Tibial nerve (tissue), 4 donors: ENCODE measurements at places on chromosomes 6 and 20. TPM values are rescaled to one million over a fixed set of nuclear protein-coding genes. Genes with fewer than 3 reads are reported as not detected.

GRCh38 chr6:42629845-42630244 is 66.0 kb downstream of the UBR2 start:
- no peak for DNase-seq

DNA sequence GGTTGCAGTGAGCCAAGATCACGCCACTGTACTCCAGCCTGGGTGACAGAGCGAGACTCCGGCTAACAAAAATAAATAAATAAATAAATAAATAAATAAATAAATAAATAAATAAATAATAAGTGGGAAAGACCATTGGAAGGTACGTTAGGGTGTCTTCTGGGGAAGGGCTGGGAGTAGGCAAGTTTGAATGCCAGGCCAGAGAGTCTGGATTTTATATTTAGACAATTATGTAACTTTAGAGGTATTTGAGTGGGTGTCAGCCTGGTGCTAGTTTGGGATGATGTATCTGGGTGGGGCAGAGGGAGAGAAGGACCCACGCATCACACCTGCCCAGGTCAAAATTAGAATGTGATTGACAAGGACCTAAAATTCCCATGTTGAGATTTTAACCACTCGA is 108.5 kb upstream of the PRND start:
- no peak for DNase-seq

DNA sequence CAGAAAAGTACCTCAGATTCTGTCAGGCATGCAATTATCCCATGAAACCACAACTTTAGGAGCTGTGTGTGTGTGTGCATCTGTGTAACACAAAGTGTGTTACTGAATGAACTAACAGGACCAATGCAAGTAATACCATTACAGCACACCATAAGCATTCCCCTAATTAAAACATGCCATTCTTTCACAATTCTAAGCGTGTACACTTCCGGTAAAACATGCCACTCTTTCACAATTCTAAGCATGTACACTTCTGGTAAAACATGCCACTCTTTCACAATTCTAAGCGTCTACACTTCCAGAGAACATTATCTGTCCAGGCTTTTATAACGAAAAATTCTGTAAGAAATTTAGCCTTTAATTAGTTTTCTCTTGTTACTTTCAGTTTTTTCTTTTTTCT is 238.2 kb downstream of the GMDS start:
- DNase-seq = no peak

DNA sequence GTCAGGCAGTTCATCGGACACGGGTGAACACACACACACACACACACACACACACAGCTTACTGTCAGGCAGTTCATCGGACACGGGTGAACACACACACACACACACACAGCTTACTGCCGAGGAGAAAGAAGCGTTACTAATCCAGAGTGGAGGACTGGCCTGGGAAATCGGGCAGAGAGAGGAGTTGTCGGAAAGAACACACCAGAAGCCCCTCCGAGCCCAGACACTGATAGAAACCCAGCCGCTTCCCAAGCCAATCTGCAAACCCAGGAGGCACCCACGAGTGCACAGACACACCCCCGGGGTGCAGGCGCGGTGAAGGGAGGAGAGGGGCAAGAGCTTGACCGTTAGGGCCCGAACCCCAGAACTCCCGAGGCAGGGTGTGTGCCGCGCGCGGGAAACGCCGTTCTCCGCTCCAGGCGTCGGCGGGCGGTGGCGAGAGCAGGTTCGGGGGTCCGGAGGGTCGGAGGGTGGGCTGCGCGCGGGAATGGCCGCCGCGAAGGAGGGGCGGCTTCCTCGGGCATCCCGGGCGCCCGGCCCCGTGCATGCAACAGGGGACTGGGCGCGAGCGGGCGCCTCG is 636 bp downstream of the ELOVL2 start:
- DNase-seq = no peak

GRCh38 chr6:33926451-33926850 is 122.6 kb upstream of the MLN start:
- no peak for DNase-seq

- no peak for DNase-seq
These were observed 60.4 kb downstream of the SRC start for GRCh38 chr20:37406010-37406998.

- no peak for DNase-seq
These were observed 154.6 kb upstream of the SOX4 start for GRCh38 chr6:21438986-21439352.

DNA sequence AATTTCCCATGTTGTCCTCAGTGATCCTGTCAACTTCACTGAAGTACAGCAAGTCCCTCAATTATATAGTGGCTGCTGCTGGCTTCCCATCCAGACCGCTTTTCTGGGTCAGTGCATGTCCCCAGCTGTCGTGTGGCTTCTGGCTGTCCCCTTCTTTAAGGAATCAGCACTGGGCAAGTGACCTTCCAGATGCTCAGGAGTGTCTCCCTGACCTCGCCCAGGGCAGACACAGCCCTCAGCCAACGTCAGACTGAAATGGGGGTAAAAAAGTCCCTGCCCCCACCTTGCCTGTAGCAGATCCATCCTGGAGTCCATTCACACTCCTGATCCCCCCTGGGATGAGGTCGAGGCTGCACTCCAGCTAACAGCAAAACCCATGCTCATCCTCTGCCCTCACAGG is 23.7 kb downstream of the OVOL2 start:
- DNase-seq = no peak

DNA sequence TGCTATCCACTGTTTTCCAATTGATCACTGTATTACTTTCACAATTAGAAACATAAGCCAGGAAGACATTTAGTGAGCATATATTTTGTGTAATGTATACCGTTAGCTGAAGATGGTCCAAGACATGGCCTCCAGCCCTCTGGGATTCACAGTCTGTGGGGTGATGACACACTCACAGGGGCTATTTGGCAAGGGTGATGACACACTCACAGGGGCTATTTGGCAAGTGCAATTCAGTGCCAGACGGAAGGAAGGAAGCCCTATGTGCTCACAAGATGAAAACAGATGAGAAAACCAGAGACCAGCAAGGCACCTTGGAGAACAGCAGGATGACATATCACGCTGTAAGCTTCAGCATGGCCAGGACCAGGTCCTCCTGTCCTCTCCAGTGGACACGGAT is 183.7 kb downstream of the MBOAT1 start:
- DNase-seq = no peak

The DYNLT2 gene
- total RNA-seq = 8.4 TPM

The CCN2 gene
- total RNA-seq = 362 TPM

The LY6G5C gene
- total RNA-seq = not detected

DNA sequence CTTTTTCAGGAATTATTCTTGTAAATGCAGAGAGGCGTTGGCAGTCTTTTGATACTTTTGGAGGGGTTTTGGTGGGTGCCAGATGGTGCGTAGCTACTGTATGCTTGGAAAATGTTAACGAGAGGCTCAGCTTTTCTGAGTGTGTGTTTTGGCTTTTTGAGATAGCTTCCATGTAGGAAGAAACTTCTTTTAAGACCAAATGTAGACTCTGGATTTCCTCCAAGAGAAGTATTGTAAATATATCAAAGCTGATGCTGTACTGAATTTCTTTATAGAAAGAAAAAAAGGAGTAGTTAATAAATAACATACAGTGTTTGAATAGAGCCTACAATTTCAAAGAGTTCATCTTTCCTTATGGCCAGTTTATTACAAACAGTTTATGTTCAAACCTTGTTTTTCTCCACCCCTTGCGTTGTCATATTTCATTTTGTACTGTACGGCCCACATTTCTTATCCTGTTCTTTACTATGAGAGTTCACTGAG is 16.7 kb downstream of the TIAM2 start:
- no peak for DNase-seq

The KDM1B gene
- total RNA-seq = 16.5 TPM

- DNase-seq = no peak
These were observed 28.7 kb downstream of the PTPRK start for GRCh38 chr6:128491610-128492206.

DNA sequence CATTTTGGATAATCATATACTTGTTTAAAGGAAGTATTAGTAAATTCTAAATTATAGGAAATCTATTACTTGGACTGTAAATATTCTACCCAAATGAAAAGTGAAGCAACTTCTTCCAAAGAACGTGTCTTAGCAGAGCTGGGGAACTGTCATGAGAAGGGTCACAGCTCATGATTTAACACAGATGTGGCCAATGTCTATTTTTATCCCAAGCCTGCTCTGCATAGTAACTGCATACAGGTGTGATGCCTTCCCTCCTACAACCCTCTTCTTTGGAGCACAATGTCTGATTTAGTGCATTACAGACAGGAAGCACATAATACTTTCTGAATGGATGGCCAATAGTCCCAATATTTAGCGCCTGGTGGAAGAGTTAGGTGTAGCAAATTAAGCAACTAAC is 138.7 kb upstream of the THEMIS start:
- DNase-seq = no peak

GRCh38 chr6:147205690-147206600 is 1.7 kb downstream of the STXBP5 start:
- no peak for DNase-seq

DNA sequence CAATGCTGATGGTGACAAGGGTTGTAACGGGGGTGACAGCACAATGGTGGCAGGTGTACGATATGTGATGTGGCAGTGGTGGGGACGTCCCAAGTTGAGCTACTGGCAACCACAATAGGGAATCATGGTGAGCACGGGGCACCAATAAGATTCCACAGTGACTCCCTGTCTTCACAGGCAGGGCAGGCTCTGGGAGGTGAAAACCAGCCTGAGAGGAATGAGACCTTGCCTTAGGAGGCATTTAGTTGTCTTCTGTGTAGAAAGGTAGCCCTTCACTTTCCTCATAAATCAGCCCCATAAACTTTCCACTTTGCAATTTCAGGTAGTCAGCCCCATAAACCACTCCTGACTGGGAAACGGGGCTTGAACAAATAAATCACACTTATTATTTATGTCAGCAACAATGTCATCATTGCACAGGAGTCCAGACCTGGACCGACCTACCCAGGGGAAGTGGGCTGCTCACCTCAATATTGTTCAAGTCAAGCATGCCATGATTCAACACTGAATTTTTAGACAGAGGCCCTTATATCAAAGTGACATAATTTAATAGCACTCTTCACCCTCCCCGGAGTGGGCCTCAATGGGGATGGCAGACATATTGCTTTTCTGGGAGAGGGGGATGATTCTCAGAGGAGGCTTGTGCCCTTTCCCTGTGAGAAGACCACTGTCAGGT is 150.8 kb downstream of the CDC5L start:
- no peak for DNase-seq

- DNase-seq = no peak
These were observed 97.7 kb downstream of the SLC16A10 start for GRCh38 chr6:111184827-111185532.

DNA sequence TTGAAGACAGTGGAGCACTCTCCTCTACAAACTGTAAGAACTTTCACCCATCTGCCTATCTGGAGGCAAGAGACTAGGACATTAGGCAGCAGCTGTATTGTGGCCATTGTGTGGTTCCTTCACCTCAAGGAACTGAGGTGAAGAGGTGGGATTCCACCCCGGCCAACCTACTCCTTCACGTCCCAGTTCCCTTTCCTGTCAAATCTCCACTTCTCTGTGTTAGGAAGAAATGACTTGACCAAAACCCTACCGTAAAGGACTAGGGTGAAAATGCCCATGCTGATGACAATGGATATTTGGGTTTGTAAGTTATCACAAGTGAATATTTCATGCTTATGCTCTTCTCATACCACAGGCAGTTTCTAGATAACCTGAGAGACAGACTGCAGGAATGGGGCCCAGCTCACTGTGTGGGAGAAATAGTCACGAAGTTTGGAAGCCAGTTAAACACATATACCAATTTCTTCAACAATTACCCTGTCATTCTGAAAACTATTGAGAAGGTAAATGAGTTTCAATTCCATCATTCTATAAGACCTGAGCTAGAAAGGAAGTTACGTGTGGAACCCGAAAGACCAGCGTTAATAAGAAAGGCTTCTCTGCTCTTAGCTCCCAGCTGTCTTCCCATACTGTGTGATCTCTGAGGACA is 86.6 kb downstream of the ECT2L start:
- no peak for DNase-seq

The HCRTR2 gene
- not detected for total RNA-seq

DNA sequence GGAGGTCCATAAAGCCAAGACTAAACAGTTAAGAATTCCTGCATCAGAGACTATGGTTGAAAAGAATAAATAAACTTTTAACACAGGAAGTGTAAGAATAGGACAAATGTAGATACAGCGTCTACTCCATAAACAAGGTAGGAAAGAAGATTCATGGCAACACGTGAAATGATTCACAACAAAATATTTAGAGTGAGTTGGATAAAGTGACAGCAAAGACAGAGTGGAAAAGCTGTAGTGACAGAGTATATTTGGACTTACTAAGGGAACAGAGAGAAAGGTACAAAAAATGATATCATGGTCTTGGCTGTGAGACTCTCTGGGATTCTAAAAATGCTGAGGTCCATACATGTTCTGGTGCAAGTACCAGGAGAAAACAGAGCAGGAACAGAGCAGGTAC is 21.9 kb upstream of the KIAA0408 start:
- no peak for DNase-seq

The OPRM1 gene
- not detected for total RNA-seq

The WFDC12 gene
- total RNA-seq = not detected

GRCh38 chr6:5497896-5498578 is 236.7 kb downstream of the FARS2 start:
- DNase-seq = no peak

The SYNDIG1 gene
- 15.9 TPM for total RNA-seq

- no peak for DNase-seq
These were observed 50.1 kb upstream of the ARMC2 start for GRCh38 chr6:108797951-108798669.

GRCh38 chr6:158268361-158269147 is 43.7 kb upstream of the TULP4 start:
- no peak for DNase-seq

The GGTLC1 gene
- total RNA-seq = not detected

DNA sequence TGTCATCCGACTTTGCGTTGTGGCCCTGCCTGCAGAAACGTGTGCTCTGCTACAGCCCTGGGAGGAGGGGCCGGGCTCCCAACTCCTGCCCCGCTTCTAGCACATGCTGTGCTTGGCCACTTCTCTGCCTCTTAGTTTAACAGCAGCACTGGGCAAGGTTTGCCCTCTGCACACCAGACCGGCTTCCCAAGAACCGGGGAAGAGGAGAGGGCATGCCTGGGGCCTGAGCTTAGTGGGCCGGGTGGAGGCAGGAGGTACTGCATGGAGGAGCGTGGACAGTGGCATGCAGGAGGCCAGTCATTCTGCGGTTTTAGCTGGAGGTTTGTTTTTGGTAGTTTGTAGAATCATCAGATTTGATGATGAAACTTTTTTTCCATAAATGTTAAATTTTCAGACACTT is 45.5 kb downstream of the CEP43 start:
- DNase-seq = no peak

GRCh38 chr20:35592339-35592974 is 23.2 kb upstream of the SPAG4 start:
- no peak for DNase-seq

DNA sequence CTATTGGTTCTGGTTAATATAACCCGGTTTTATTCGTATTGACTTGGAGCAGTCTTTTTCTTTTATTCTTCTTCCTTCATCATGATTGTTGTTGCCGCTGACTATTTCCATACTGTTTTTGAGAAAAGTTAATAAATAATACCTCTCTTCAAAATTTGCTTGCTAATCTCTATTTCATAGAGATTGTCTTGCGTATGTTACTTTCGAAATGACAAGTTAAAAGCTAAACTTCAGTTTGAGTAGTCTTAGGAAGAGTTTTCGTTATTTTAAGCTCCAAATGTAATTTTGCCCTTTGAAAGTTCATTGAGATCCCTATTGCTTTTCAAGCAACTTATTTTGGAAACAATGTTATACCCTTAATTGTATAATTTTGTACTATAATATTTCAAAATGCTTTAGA is 36.4 kb downstream of the DCBLD1 start:
- DNase-seq = no peak
